HEK293T (cell line): ENCODE measurements at places on chromosomes 3 and 15.

DNA sequence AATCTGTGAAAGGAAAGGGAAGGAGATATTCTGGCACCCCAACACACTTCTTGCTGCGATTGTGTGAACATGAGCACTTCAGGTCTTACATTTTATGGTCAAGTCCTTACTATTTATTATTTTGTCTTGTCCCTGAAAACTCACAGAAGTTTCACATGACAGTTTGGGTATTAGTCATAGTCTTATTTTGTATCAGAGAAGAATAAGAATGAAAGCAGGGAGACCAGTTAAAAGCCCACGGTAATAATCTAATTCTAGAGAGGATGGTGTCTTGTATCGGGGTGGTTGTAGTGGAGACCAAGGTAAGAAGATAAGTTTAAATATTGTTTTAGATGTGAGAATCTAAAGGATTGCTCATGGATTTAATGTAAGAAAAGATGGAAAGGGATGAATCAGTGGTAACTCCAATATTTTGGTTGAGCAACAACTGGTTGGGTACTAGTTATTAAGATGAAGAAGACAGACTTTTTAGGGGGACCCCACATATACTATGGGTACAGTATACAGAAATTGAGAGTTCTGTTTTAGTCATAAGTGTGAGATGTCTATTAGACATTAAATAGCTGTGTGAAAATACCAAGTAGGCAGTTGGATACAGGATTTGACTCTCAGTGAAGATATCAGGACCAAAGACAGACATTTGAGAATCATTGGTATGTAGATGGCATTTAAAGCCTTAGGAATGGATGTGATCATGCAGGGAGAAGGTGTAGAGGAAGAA is 227.6 kb downstream of the MFSD1 start:
- DNase-seq, result no peak

- DNase-seq, result peak; percentile 27
These were observed 610 bp upstream of the SATB1 start for GRCh38 chr3:18425641-18426257.

DNA sequence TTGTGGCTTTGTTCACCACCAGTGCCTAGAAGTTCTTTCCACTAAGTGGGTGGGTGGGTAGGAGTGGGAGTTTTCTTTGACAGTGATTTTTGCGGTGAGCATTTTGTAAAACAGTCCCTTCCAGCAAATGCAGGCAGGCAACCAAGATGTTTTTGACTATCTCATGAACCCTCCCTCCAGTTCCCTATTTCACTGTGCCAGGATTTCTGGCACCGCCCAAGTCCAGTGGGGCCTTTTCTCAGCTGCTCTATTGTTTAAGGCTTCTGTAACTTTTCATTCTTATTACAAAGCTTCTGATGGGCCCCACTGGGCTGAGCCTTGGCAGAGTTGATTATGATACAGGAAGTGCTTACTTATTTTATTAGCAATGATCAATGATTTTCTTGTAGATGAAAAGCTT is 236.0 kb downstream of the EDEM1 start:
- no peak for DNase-seq

GRCh38 chr15:89211678-89212170 is 9.7 kb downstream of the RLBP1 start:
- no peak for DNase-seq

DNA sequence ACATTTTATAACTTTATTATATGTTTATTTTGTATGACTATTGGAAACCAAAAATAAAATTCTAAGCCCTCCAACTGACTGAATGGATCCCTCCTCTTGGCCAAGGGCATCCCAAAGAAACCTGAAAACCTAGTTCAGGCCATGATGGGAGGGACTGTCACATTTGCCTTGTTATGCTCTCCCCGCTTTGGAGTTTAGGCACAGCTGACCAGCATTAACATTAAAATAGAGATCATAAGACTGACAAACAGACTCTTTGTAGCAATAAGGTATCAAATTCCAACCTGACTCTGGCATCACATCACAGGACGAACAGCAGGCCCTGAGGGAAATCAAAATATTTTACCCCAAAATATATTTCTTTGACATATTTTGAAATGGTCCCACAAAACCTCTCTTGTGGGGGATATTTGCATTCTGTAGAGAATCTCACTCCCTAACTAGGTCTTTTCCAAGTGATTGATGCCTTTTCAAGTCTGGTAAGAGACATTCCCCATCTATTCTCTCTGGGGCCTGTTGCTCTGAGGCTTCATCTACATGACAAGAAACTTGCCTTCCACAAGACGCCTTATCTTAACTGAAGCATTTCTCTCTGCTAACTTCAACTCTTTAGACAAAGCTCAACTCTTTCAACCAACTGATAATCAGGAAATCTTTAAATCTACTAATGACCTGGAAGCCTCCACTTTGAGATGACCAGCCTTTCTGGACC is 81.8 kb upstream of the PRR23E start:
- DNase-seq, result no peak

GRCh38 chr3:97692831-97693230 is 71.7 kb upstream of the ARL6 start:
- DNase-seq, result no peak

GRCh38 chr3:39404943-39405686 is 1.4 kb upstream of the RPSA start:
- DNase-seq, result no peak

GRCh38 chr3:111517801-111518200 is 24.2 kb upstream of the CD96 start:
- DNase-seq, result no peak
